Stimulated activated CD8-positive, alpha-beta memory T cell treated with anti-CD3 and anti-CD28 coated beads, Interleukin-2, amount 100 ng/mL, for 48 hours (primary cell): ENCODE measurements at places on chromosomes 5 and 9.

GRCh38 chr5:149127394-149127955 is 13.8 kb upstream of the ABLIM3 start:
- no peak for DNase-seq

GRCh38 chr5:151255621-151256286 is 2.8 kb downstream of the GM2A start:
- no peak for DNase-seq

- no peak for DNase-seq
Measured at GRCh38 chr5:169439362-169439761, 138.4 kb upstream of the SLIT3 start.

DNA sequence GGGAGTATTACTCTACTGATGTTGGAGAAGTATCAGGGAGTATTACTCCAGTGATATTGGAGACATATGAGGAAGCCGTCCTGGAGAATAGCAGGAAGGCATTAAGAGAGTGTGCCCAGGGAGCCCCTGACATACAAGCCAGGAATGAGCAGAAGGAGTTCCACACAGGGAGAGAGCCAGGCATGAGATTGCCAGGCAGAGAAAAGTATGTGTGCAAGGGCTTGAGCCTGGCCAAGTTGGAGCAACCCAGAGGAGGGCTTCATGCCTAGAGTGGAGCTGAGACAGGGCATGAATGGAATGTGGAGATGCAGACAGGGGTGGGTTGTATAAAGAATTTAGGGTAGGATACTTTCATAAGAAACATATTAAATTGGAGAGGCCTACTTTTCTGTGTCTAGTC is 213.8 kb downstream of the ADCY2 start:
- no peak for DNase-seq

DNA sequence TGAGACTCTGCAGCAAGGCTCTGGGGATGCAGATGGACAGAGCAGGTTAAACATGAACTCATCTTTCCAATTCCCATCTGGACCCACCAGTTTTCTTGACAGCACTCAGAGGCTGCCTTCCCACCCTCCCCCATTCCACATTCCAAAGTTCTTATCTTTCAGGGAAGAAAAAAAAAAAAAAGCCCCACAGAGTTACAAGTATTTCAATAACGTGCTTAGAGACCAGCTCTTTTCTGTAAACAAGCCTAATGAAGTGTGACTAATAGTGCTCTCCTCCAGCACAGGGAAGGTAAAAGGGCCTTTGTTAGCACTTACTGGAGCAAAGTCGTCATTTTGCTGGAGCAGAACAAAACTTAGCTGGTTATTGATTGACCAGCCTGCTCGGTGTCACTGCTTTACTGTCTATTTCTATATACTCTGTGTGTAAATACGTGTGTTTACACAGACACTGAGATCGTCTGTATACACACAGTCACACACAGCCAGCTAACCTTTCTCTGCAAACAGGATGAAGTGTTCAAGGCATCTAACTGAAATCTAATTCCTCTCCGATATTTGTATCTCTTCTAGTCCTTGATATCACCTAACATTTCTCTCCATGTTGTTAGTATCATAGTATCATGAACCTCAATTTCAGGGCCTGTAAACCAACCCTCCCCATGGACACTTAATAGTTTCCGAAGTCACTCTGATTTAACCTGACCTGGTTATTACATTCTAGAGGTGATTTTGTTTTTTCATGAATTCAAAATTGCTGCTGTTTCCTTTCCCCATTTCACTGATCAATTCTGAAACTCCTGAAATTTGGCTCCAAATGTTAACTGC is 84.9 kb downstream of the ZNF608 start:
- DNase-seq: no peak

GRCh38 chr5:94376672-94377345 is 241.6 kb downstream of the KIAA0825 start:
- no peak for DNase-seq

- no peak for DNase-seq
Measured at GRCh38 chr9:110432253-110432652, 94.6 kb upstream of the TXNDC8 start.

GRCh38 chr9:137970098-137970497 is 92.5 kb downstream of the CACNA1B start:
- DNase-seq: no peak

GRCh38 chr5:141319202-141319601 is 1.4 kb downstream of the TAF7 start:
- no peak for DNase-seq

- peak; percentile 20 for DNase-seq
Measured at GRCh38 chr5:77852514-77853352, 76.6 kb upstream of the TBCA start.

DNA sequence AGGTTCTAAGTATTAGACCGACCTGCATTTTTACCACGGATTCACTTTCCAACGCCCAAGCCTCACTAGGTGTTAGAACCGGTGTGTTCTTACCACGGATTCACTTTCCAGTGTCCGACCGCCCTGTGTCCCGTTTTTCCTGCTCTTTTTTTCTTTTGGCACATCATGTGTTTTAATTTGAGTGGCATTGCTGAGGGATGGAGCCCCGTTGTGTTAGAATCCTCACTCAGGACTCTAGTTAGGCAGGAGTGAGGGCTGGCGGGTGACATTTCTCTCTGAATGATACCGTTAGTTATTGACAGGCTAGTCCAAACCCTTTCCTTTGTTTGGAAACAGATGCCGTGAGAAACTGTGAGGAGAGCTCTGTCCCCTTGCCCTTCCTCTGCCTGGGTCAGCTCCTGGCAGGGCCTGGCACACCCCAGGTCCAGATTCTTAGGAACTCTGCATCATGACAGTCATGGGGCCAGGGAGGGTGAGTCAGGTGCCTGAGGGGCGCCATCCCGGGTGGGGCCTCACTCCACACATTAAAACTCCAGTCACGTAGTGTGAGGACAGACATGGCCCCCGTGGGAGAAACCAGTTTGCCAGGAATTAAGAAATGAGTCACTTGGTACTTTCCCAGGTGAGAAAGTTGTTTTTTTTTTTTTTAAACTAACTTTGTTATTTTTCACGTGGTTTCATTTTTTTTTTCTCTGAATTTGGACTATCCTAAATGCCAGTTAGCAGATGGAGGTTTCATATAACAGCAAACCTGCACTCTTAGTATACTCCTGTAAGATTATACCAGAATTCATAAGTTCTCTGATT is 15.8 kb downstream of the EXOC3 start:
- DNase-seq: peak; percentile 70

DNA sequence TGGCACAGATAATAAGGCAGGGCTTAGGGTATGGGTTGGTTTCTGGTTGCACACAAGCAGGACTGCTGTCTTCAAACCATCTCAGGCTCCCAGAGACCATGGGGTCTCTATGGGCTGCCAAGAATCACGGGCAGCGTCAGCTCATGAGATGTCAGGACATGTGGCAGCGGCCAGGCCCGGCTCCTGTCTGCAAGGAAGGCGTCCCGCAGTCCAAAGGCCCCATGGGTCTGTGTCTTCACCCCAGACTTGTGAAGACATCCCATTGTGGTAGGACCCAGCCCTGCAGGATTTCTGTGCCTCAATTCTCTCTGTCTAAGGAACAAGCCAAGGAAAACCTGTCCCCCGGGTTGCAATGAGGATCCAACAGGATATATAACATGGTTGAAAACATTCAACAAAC is 32.6 kb downstream of the IPPK start:
- no peak for DNase-seq

DNA sequence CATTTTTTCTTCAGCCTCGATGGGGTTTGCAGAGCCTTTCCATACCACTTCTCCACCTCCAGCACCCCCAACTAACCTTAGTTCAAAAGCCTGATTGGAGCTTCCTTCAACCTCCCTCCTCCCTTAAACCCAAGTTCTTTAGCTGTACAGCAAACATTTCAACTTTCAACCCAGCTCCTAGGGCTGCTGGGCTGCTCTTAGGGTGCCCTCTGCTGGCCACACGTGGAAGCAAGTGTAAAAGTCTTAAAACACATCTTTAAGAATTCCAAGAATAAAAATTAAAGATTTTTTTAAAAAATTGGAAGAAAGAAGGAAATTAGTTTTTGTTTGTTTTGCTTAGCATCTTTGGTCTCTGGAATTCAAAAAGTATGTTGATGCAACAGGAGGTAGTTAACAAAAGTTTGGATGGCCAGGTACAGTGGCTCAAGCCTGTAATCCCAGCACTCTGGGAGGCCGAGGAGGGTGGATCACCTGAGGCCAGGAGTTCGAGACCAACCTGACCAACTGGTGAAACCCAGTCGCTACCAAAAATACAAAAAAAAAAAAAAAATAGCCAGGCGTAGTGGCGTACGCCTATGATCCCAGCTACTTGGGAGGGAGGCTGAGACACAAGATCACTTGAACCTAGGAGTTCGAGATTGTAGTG is 15.5 kb upstream of the HSD17B3 start:
- peak; percentile 36 for DNase-seq

- no peak for DNase-seq
Measured at GRCh38 chr5:10213316-10213715, 36.4 kb downstream of the ATPSCKMT start.

GRCh38 chr9:132287256-132287760 is 67.5 kb downstream of the SETX start:
- DNase-seq: no peak

DNA sequence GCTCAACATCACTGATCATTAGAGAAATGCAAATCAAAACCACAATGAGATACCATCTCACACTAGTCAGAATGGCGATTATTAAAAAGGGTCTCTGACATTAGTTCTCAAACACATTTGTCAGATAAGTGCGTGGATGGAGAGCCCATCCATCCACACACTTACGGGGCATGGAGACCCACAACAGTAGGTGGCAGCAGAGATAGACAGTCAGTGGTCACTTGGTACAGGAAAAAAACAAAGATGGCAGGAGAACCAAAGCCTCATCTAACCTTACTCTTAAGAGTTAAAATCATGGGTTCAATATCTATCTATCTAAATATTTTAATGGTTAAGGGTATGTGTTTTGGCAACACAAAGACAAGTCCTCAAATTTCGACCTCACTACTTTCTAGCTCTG is 1378.7 kb upstream of the C9orf72 start:
- no peak for DNase-seq

DNA sequence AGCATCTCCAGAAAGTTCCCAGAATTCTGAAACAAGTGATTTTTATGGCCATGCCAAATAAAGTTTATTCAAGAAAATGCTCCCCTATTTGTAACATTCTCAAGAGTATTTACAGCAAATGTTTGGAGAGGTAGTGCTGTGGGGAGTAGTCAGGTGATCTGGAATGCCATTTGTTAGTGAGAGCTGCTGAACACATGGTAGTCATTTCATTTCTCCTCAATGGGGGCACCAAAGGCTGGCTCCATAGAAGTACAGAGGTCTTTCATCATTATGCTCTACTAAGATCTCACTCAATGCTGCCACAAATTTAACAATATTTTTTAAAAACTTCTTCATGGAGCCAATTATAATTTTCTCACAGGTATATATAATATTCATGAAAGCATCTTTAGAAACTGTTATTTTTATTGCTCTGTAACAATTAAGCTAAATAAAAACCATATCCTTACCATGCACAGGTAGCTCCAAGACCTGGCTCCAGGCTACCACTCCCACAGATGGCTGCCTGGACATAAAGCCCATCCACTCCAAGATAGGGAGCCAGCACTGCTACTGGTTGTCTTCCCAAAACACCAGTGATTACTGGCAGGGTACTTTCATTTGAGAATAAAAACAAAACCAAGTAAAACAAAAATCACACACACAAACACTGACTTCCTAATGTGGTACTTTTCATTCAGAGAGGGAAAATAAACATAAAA is 200.8 kb downstream of the PLK2 start:
- DNase-seq: no peak

GRCh38 chr5:118211606-118212005 is 776.7 kb downstream of the DTWD2 start:
- no peak for DNase-seq

- DNase-seq: no peak
Measured at GRCh38 chr5:41707853-41708603, 162.2 kb downstream of the OXCT1 start.

DNA sequence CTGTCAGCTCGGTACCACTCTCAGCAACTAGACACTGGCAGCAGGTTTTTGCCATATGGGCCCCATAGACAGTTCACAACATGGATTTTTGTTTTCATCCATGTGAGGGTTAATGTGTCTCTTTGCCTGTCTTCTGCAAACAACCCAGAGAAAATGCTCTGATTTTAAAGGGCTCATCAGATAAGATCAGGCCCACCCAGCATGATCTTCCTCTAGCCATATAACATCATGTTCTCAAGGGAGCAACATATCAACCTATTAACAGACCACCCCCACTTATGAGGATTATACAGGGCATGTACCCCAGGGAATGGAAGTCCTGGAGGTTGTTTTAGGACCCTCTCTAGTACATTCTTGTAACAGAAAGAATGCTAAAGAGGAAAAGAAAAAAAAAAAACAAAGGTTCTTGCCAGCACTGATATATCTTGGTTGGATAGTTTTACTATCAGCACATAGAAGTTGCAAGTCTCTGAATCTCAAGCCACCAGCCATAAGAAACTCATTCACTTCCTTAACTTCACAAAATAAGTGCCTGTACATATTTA is 1015.1 kb downstream of the TLE4 start:
- no peak for DNase-seq

DNA sequence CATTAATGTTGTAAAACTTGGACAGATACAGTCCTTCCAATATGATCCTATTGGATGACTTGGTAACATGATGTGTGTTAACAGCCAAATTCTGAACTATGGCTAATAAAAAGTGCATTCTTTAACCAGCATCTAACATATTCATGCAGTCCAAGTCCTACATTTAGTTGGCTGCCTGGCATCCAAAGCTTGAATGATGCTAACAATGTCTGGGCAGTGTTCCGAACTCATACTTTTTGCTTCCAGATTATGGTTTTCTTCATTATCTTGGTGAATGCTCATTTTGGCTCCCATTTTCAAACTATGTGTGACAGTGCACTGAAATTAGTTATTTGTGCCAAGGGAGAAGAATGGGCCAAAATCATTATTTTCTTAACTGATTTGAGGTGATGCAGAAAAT is 2.8 kb downstream of the FAM174A start:
- no peak for DNase-seq

DNA sequence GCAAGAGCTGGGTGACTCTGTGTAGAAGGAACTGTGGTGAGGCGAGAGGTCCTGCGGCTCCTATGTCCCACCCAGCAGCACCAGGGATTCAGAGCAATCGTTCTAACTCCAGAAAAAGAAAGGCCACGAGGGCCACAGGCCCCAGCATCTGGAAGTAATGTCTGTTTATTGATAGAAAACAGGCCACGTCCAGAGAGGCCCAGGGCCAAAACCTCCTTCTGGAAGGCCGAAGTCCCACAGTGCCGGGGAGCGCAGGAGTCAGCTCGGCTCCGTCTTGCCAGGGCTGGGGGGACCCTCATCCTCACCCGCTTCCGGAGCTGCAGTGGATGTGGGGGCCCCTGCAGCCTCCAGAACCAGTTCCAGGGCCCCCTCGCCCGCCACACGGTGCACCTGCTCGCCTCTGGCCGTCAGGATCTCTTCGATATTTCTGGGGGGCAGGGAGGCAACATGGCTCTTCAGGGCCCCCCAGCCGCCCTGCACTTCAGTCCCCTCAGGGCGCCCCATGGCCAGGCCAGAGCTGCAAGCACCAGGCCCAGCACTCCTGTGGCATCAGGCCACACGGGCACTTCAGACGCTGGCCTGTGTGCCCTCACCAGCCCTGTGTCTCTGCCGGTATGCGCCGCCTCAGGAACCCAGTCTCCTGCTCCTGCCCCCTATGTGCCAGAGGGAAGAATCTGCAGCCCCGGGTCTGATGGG is 1.6 kb downstream of the DNLZ start:
- DNase-seq: no peak
